Hematopoietic multipotent progenitor cell treated with erythropoietin and hydrocortisone succinate and interleukin-3 and kit ligand, for 17 days (in vitro differentiated cells): ENCODE measurements at places on chromosomes 13 and 19.

GRCh38 chr19:5455367-5456129, at the start of gene ZNRF4:
TSS of gene ZNRF4 (plus strand) at chr19:5455417. CDS start at chr19:5455492, 75 bp downstream.
- no peak for DNase-seq

DNA sequence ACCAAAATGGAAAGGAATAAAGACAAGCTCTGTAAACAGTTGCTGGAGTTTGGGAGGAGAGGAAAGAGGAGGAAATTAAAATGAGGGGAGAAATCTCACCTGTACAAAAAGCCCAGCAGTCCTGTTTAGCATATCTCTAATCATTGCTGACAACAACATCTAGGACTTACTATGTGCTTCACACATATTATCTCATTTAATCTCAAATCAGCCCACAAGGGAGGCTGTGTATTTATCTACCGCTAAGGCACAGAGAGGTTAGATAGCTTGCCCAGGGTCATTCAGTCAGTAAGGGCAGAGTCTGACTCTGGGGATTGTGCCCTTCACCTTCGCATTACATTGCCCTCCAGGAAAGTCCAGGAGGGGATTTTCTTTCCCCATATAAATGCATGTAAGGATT, 233.3 kb downstream of the DLEU7 start:
- no peak for DNase-seq

- no peak for DNase-seq
Observed at GRCh38 chr19:32233091-32233490, 112.3 kb upstream of the ZNF507 start.

DNA sequence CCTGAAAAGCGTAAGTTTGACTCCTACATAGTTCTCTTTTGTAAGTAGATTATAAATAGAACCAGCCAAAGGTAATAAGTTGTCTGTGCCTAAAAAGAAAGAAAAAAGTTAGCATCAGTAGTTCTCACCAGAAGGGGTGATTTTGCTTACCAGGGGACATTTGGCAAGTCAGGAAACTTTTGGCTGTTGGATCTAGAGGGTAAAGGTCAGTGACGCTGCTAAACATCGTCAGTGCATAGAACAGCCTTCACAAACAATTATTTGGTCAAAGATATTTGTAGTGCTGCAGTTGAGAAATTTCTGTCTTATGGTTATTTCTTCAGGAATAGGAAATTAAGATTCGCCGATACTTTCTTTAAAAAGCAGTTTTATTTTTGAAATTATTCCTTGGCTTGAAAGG, 2.0 kb downstream of the USPL1 start:
- DNase-seq: peak; percentile 14

DNA sequence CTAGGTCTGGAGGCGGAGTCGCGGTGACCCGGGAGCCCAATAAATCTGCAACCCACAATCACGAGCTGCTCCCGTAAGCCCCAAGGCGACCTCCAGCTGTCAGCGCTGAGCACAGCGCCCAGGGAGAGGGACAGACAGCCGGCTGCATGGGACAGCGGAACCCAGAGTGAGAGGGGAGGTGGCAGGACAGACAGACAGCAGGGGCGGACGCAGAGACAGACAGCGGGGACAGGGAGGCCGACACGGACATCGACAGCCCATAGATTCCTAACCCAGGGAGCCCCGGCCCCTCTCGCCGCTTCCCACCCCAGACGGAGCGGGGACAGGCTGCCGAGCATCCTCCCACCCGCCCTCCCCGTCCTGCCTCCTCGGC, at the start of gene SLC5A5:
SLC5A5 (plus strand) TSS at position 68 of the 373 bp plus-strand sequence. CDS start 375 bp downstream, outside the sequence.
- no peak for DNase-seq

GRCh38 chr13:93672996-93673395, 446.4 kb downstream of the GPC6 start:
- DNase-seq: no peak

- DNase-seq: no peak
Observed at GRCh38 chr13:57552437-57552836, 79.1 kb upstream of the PCDH17 start.

GRCh38 chr19:48770734-48771472, 15.6 kb downstream of the FGF21 start:
- no peak for DNase-seq

DNA sequence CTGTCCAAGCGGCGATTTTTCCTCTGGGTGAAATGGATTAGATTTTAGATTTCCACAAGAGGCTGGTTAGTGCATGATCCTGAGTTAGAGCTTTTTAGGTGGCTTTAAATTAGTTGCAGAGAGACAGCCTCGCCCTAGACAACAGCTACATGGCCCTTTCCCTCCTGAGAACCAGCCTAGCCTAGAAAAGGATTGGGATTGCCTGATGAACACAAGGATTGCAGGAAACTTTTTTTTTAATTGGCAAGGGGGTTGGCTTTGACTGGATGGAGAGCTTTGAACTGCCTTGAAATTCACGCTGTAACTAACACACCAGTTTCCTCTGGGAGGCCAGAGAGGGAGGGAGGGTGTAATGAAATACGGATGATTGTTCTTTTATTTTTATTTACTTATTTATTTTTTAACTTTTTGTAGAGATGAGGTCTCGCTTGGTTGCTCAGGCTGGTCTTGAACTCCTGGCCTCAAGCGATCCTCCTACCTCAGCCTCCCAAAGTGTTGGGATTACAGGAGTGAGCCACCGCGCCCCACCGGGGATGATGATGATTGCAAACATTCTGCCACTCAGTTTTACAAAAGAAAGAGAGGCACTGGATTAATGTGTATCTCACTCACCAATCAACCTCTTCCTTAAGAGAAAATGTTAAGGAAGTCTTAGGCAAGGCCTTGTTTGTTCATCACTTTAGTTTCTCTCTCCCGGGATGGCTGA, 1.9 kb downstream of the LDLR start:
- DNase-seq: no peak

DNA sequence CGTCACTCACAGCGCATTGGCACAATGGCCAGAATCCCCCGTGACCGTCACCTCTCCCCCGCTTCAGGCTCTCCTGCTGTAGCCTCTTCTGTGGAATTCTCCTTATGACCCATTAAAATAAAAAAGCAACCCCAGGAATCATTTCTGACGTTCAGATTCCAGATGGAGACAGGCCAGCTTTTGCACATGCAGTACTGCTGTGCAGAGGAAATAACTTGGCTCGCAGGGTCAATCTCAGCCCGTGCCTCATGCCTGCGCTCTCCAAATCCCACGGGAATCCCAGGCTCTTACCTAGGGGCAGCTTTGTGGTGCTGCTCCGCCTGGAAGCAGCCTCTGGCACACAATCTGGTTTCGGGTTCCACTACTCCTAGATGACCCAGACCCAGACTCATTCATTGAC, 32.7 kb upstream of the SOX1 start:
- DNase-seq: no peak

- no peak for DNase-seq
Observed at GRCh38 chr13:51916962-51917361, 55.2 kb downstream of the CCDC70 start.

DNA sequence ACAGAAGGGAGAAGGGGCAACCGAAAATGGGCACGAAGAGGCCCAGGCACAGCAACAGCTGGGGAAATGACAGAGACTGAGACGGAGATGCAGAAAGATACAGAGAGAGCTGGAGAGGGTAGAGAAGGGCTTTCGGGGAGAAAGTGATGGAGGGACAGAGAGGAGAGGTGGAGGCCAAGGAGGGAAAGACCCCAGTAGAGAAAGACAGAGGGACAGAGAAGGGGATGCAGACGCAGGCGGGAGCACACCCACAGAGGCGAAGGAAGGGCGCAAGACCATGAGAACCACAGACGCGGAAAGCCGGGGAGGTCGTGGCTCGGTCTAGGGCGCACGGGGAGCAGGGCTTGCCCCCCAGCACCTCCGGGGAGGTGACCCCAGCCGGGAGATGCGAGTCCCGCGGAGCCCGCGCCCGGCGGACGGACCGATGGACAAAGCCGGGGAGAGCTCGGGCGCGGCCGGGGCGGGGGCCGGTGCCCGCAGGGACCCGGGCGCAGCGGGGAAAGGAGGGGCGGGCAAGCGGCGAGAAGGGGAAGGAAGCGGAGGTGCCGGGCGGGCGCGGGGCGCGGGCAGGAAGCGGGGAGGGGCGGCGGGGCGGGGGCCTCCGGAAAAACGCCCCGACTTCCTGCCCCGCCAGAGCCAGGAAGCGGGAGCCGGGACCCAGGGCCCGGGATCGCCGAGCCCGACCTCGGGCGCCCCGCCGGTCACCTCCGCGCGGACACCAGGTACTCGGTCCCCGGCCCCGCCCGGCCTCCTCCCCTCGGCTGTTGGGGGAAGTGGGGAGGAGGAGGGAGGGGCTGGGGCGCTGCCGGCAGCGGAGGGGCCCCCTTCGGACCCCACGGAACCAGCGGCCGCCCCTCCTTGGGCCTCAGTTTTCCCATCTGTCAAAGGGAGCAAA, at the start of gene ARHGEF1:
ARHGEF1 (plus strand) TSS at position 617 of the 895 bp plus-strand sequence. CDS start 4,899 bp downstream, outside the sequence.
- no peak for DNase-seq

DNA sequence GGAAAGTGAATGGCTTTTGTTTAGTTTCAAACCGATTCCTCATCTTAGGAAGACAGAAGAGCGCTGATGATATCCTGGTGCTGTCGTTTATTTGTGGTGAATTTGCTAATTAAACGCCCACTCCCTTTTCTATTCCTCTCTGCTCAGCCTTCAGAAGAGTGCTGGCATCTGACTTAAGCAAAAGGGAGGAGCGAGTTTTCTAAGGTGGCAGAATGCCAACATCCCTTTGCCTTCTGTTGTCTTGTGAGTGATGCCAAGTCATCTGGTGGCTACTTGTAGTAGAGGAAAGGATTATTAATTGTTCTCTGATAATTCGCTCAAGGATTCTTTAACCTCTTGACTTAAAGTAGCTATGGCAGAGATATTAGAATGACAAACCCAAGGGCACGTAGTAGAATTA, 68.1 kb downstream of the ERCC5 start:
- DNase-seq: no peak

DNA sequence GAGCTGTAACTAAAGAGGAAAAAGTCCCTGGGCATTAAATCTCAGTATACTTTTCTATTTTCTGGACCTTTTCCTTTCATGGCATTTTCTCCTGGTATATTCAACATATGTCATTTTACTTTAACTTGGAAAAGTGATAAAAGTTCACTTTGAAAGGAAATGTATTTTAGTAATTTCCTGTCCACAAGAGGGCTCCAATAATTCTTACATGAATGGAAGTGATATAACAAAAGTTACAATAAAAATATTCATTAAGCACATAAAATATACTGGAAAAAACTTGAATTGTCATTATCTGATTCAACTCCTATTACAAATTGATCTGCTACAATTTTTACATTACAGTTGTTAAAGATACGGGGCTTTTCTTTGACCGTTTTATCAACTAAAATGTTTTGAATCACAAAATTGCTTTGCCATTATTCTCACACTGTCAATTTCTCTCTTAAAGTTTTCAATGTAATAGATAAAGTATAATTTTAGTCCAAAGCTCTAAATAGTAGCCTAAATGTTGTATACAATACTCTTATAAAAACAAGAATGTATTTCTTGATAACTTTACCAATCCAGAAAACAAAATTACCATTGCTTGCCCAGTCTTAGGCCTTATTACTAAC, 4.9 kb downstream of the UBL3 start:
- no peak for DNase-seq

DNA sequence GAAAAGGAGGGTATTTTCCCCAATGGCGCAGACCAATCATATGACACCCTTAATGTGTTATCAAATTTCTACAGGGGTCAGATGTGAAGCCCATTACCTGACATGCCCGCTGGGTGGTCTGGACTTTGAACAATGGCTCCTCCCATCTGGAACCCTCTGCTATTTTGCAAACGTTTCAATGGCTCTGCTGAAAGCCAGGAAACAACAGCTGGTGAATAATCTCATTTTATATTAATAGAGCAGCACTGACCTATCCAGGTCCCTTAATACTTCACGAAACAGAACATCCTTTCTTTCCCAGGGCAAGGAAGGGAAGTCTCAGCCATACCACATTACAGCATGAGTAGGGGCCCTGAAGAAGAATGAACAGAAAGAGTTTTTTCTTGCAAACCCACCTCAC, 20.3 kb upstream of the KPNA3 start:
- no peak for DNase-seq

GRCh38 chr19:5225486-5226345, 114.9 kb downstream of the PTPRS start:
- DNase-seq: no peak

DNA sequence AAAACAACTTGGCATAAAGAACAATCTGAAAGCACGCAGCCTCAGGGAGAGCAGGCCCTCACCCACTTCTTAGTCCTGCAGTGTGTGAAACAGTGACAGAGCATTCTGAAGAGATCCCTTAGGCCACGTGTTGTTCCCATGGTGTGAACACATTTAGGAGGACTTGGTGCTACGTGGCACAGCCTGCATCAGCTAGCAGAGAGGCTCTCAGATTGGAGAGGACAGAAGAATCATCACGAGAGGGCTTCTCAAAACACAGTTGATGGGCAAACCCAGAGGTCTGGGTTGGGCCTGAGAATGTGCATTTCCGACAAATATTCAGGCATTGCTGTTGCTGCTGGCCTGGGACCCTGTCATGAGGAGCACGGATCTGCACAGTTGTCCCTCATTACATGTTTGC, 26.1 kb upstream of the TFDP1 start:
- no peak for DNase-seq

- DNase-seq: no peak
Observed at GRCh38 chr19:29268721-29269393, 55.9 kb upstream of the UQCRFS1 start.

DNA sequence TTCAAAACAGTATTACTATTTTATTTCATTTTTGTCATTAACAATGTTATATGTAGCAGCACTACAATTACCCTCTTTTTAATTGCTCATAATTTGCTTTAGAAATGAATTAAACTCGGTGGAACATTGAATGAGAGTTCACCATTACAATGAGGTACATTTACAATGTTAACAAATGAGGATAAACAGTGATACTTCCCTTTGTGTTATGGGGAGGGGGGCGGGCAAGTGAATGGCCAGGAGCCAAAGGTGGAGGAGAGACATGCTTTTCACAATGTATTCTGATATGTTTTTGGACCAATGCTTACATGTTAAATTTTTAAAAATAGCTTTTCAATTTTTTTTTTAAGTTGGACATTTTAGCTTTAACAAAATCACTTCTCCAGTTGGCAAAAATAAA, 34.2 kb downstream of the NALCN start:
- no peak for DNase-seq

DNA sequence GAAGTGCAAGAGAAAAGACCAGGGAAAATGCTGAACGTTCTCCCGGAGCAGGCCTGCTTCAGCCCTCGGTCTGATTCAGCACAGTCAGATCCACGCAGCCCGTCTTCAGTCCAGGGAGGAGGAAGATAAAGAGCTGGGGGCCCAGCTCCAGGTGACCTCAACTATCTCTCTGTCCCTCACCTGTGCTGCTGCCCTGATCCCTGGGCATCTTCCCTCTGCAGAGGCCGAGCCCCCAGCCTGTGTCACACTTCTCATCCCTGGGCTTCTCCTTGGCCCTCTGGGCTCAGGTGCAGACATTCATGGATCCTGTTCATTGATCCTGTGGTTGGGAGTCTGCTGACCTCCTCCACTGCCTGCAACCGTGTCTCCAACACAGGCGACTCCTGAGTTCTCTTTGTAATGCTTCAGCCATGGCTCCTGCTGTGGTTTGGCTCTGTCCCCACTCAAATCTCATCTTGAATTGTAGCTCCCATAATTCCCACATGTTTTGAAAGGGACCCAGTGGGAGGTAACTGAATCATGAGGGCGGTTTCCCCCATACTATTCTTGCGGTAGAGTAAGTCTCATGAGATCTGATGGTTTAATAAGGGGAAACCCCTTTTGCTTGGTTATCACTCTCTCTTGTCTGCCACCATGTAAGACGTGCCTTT, 27.9 kb downstream of the COL4A2 start:
- DNase-seq: no peak
